ENCODE measurements at places on chromosomes 1 and 21.
A peak's percentile ranks its signal among the peaks of the same experiment; 100 is the strongest.

DNA sequence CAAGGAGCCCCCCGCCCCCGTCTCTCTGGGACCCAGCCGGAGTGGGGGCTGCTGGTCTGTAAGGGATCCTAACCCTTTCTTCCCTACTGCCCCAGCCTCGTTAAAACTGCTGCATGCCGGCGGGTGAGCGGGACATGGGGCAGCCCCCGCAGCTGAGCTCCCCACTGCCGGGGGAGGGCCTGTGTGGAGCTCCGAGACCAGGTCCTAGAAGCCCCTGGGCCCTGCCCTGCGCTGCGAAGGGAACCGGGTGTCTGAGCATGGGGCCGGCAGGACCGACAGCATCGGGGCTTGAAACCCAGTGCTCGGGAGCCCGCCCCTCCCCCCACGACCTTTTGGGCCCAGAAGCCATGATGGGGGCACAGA is 9.2 kb upstream of the COL6A1 start:
- peak; percentile 25 for DNase-seq

GRCh38 chr1:66374148-66374547 is 159.8 kb upstream of the SGIP1 start:
- DNase-seq, result no peak

- no peak for DNase-seq
These were observed 138.9 kb downstream of the SETD4 start for GRCh38 chr21:35921471-35921870.

GRCh38 chr1:22790232-22791008 is 79.8 kb downstream of the EPHB2 start:
- no peak for DNase-seq

DNA sequence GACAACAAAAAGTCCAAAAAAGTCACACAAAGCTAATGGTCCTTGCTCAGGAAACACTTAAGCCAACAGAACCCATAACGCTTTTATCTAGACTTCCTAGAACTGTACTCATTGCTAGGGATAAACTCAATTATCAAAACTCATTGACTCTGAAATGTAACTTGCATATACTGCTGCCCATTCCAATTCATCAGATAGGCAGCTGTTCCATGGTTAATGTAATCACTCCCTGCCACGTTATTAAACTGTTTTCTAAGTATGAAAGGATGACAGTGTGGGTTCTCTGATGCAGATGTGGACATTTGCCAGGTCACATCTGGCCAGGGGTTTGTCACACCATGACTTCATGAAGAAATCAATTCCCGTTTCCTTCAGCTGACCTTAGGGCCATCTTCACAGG is 30.3 kb upstream of the DNAJC11 start:
- DNase-seq, result no peak

GRCh38 chr1:94621802-94622201 is 80.2 kb upstream of the F3 start:
- no peak for DNase-seq

GRCh38 chr1:202553560-202554038 is 156.7 kb downstream of the SYT2 start:
- peak; percentile 44 for DNase-seq

GRCh38 chr1:116330342-116330652 is 42.7 kb upstream of the ATP1A1 start:
- DNase-seq, result no peak

- DNase-seq, result no peak
These were observed 20.0 kb upstream of the TSNAX start for GRCh38 chr1:231508497-231508896.
